ENCODE measurements at places on chromosomes 13 and 19.

DNA sequence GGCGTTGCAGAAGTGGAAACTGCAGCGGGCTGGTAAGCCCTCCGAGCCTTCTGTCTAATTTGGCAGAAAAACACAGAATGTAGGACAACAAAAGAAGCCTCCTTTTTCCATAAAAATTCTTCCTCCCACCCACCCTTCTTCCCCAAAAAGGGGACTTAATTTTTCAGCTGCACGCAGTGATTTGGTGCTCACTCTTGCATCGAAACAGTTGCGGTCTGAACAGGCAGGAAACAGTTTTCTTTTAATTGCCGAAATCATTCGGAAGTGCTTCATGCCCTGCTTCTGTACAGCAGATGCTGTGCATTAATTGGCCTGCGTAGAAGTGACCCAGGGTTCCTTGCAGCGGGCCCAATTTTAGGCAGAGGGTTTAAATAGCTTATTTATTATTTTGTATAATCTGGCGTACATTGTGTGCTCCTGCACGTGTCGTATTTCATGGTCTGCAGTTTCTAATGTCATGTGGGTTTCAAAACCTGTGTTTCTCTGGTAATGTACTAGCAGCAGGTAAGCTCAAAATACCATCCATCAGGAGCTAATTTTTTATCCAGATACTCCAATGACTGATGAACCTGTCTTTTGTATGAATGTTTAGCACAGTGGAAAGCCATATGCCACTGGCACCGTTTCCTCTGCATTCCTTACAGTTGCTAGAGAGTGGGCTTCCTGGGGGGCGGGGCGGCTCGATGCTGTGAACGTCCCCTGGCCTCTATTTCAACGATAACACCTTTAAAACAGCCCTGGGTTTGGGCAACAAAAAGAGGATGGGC lies 66.6 kb downstream of the GGACT start:
- no peak for DNase-seq

DNA sequence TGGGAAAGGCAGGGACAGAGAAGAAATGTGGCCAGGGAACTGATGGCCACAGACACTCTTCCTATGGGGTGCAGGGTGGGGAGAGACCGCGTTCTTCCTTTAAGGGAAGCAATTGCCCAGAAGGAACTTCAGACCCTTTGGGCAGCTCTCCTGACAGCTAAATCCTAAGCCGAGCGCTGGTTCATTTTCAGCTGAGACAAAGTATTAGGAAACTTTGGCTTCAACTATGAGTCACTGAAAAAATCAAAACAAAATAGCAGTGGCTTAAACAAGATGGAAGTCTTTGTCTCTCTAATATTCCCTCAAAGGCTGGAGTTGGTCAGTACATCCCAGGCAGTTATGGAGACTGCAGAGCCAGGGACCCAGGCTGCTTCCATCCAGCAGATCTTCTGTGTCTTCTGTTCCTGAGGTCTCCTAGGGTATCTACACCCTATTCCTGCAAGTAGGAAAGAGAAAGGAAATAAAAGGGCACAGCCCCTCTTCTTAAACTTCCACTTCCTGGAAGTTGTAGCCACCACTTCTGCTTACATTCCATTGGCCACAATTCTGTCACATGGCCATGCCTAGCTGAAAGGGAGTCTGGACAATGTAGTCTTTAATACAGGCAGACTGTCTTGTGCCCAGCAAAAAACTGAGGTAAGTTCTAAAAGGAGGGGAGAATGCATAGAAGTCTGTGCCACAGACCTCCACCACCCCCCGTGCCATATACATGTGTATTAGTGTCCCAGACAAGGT lies 163.5 kb downstream of the KATNAL1 start:
- DNase-seq, result no peak

GRCh38 chr13:92952161-92952560 lies 274.4 kb upstream of the GPC6 start:
- no peak for DNase-seq

GRCh38 chr19:58450856-58451357 lies 515 bp upstream of the ZNF324B start:
- no peak for DNase-seq

- no peak for DNase-seq
These were observed 36.8 kb upstream of the GAS6 start for GRCh38 chr13:113900646-113901045.

DNA sequence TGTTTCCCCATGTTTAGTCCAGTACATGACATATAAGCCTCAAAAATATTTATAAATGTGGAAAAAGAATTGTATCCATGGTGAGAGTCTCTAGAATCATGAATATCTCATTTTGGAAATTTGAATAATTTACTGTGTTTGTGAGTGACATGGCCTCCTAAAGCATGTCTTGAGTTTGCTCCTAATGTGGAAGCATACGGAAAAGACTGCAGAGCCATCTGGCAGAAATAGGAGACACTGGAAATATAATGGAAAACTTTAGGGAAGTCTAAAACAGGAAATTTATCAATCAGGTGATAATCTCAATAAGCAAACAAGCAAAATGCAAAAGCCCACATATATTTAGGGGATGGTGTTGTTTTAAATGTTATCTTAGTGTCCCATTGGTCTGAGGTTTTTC lies 465.0 kb downstream of the TDRD3 start:
- DNase-seq, result no peak

GRCh38 chr19:43625918-43626579 lies 6.6 kb upstream of the ZNF428 start:
- DNase-seq, result no peak

DNA sequence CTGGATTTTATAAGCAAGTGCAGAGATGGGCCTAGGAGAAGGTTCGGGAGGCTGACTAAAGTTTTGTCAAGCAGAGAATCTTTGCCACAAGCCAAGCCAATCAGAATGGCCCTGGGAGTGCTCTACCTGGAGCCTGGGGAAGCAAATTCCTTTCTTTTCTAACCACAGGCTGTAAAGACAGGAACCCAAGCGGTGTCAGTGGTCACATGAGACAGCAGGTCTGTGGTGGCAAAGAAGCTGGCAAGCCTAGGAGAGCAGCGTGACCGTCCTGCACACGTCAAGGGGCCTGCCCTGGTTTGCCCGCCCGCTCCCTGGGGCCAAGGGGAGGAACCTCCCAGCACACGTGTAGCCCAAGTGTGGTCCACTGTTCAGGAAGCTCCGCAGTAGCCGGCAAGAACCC lies 90.8 kb downstream of the IPO5 start:
- DNase-seq, result no peak

- no peak for DNase-seq
These were observed 17.6 kb upstream of the POSTN start for GRCh38 chr13:37616131-37616530.

DNA sequence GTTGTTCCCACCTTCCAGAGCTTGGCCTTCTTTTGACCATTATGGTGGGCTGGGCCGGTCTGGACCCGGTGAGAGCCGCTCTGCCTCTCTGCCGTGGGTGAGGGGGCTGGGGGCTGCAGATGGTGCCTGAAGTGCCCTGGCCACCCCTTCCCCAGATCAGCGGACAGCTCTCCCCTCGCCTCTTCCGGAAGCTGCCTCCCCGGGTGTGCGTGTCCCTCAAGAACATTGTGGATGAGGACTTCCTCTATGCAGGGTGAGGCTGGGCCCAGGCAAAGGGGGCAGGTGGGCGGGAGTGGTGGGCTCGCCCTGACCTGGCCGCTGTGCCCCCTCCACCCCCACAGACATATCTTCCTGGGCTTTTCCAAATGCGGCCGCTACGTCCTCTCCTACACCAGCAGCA lies 1.9 kb downstream of the DCAF15 start:
- DNase-seq, result no peak

- DNase-seq, result peak; percentile 33
These were observed 4.3 kb upstream of the C5AR1 start for GRCh38 chr19:47305309-47305751.

DNA sequence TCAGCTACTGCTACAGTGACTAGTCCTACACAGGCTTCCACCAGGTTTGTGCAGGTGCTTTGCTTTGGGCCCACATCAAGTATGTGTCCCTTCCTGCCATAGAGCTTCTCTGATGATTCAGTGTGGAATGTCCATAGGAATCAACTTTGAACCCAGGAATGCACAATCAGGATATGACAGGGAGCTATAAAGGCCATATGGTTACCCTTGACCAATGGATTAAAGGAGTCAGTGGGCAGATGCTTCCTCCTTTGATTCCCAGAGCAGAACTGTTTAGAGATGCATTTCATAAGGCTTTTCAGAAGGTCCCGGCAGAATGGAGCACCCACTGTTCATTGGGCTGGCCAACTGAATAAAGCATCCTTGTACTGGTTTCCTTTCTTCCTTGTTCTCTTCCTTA lies 145.2 kb upstream of the WASF3 start:
- DNase-seq, result no peak

- no peak for DNase-seq
These were observed 193.6 kb downstream of the RAP2A start for GRCh38 chr13:97627566-97627965.

DNA sequence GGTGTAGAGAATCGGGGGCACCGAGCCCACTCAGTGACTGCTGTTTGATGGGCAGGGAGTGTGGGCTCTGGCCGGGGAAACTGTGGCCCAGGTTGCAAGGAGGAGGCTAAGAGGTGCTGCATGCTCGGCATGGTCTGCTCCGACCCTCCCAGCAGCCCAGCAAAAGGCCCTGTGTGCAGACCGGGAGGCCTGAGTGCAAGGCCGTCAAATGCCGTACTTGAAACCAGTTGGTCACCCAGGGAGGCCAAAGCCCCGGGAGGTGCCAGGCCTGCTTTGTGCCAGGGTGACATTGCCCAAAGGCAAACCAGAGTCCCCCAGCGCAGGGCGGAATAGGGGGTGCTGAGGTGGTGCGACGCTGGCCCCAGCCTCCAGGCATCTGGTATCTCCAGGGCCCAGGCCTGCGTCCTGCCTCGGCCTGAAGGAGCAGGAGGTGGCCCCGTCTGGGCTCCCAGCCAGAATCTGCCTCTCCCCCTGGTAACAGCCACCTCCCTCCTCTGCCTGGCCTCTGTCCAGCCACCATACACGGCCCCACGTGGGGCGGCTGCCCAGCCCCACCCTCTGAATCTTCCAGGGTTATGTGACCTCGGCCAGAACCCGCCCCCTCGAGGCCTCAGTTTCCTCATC lies 4.0 kb downstream of the PIK3R2 start:
- DNase-seq, result no peak

Measured in stimulated activated CD4-positive, alpha-beta T cell treated with anti-CD3 and anti-CD28 coated beads, Interleukin-4, amount 100 ng/mL, for 4 hours (primary cell).